ENCODE measurements at places on chromosomes 5 and 9. TPM values are rescaled to one million over a fixed set of nuclear protein-coding genes. Genes with fewer than 3 reads are reported as not detected.

SLC25A2 gene
- 0.42 TPM for total RNA-seq

NAIP gene
- total RNA-seq = 7.0 TPM

GRAMD2B gene
- total RNA-seq = 7.2 TPM

PGM5 gene
- total RNA-seq = 0.15 TPM

DNA sequence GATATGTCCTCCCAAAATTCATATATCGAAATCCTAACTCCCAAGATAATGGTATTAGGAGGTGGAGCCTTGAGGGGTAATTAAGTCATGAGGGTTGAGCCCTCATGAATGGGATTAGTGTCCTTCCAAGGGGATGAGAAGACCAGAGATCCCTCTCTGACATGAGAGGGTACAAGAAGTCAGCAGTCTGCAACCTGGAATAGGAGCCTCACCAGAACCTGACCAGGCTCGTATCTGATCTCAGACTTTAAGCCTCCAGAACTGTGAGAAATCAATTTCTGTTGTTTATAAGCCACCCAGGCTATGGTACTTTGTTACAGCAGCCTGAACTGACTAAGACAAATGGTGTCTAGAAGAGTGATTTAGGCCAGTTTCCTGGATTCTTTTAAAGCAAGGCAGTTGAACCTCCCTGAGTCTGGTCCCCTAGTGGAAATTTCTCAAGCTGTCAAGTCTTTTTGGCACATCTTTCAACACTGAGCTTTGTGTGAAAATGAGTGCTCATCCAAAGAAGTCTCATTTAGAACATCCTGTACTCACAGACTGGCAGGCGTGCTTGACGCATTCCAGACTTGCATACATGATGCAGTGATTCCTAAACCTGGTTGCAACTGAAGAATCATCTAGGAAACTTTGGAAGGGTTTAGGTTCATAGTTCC, 254.8 kb upstream of the PPP1R2B start:
- H3K4me3 ChIP-seq = no peak overlapping the region
- no peak for DNase-seq
- H3K27ac ChIP-seq = no peak overlapping the region
- H3K4me1 ChIP-seq = no peaks in the 10 kb centered on the region
- no peaks in the 10 kb centered on the region for H3K36me3 ChIP-seq

DNA sequence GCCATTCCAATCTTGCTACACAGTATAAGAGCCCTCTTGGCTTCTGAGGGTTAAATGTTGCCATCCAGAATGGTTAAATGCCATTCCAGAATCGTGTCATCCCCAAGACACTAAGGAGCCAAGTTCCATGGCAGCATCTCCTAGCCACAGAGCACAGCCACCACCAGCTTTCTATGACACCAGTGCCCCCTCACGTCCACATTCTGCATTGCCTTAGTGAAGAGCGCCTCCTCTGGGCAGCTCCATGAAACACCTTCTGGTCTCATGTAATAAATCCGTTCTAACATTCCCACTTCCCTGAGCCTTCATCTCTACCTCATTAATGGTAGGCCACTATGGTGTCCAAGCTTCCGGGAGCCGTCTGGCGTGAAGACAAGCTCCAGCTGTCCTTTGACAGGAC, 12.4 kb downstream of the CBY3 start:
- peak; percentile 48 for DNase-seq
- 0 out of 2 replicates have a peak, but pooled peaks cover 7% of the 10 kb centered on the region for H3K36me3 ChIP-seq
- no peak overlapping the region for H3K4me3 ChIP-seq

DNA sequence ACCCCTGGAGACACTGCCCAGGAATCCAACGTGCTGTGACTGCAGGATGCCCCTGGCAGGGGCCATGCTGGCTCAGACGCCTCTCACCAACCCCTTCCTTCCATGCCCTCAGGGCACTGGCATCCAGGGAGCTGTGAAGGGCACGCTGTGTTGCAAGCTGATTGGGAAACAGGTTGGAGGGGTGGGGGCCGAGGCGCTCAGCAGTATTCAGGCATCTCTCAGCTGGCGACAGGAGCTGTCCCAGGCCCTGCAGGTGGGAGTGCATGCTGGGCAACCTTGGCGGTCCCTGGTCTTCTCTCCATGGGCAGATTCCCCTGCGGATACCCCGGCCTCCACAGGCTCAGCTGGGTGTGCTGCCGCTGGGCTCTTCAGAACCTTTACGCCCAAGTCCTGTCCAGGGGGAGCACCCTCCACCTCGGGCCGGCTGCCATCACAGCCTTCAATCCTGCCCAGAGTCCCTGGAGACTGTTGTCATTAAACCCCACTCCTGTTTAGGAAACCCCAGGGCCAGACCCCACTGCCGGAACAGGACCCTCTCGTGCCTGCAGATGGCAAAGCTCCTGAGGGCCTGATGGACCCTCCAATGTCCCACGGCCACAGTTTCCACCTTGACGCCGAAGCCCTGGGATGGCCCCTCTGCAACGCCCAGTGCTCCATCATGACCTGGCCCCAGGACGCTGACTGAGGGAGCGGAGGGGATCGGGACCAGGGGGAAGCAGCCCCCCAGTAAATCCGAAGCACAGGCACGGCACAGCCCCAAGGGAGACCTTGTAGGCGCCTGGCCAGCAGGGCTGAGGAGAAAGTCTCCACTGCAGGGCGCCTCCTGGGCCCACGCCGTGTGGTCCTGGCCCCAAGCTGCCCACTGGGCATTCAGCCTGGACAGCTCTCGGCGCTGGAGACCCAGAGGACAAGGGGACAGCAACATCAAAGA, 9.3 kb downstream of the TPPP start:
- H3K27me3 ChIP-seq = no peaks in the 10 kb centered on the region
- H3K27ac ChIP-seq = no peak overlapping the region
- DNase-seq = no peak
- no peak overlapping the region for H3K4me3 ChIP-seq
- H3K4me1 ChIP-seq = no peaks in the 10 kb centered on the region

DNA sequence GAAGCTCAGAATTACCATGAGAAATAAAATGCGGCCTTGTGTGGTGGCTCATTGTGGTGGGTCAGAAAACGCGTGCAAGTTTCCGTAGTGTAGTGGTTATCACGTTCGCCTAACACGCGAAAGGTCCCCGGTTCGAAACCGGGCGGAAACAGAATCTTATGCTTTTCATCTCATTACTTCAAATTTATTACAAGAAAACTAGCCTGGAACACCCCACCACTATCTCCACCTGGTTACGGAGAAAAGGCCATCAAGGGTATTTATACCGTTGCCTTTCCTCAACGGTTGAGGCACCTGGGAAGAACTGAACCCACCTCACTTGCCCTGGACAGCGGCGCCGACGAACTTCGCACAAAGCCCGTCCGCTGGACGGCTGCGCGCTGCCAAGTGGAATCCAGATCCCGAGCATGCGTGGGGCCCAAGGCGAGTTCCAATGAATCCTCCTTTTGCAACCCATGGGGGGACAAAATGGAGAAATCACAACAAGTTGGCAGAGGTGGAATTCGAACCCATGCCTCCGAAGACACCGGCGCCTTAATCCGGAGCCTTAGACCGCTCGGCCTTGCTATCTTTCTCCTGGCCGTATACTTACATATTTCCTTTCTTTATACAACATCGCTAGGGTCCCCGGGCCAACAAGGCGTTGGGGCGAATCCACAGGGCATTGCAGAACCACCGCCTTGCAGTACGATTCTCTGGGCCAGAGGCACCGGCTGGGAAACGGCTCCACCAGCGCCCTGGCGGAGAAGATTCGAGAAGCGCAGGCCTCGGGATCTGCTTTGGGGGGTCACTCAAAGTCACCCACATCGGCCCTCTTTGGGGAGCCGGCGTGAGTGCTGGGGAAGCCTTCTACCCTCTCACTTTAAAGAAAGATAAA, 16.9 kb downstream of the OR2V2 start:
- no peaks in the 10 kb centered on the region for H3K27me3 ChIP-seq
- peaks cover 48% of the 10 kb centered on the region for H3K4me1 ChIP-seq
- H3K27ac ChIP-seq = no peak overlapping the region
- no peak for DNase-seq
- no peak overlapping the region for H3K4me3 ChIP-seq

- no peak overlapping the region for H3K4me3 ChIP-seq
- no peak for DNase-seq
- no peaks in the 10 kb centered on the region for H3K27me3 ChIP-seq
- H3K36me3 ChIP-seq = no peaks in the 10 kb centered on the region
- no peaks in the 10 kb centered on the region for H3K4me1 ChIP-seq
Observed at GRCh38 chr9:69339620-69340019, 14.6 kb downstream of the ENTREP1 start.

- no peak overlapping the region for H3K4me3 ChIP-seq
- H3K4me1 ChIP-seq = no peaks in the 10 kb centered on the region
- no peaks in the 10 kb centered on the region for H3K36me3 ChIP-seq
- H3K27ac ChIP-seq = no peak overlapping the region
Observed at GRCh38 chr9:105357937-105358336, 89.9 kb upstream of the FSD1L start.

DNA sequence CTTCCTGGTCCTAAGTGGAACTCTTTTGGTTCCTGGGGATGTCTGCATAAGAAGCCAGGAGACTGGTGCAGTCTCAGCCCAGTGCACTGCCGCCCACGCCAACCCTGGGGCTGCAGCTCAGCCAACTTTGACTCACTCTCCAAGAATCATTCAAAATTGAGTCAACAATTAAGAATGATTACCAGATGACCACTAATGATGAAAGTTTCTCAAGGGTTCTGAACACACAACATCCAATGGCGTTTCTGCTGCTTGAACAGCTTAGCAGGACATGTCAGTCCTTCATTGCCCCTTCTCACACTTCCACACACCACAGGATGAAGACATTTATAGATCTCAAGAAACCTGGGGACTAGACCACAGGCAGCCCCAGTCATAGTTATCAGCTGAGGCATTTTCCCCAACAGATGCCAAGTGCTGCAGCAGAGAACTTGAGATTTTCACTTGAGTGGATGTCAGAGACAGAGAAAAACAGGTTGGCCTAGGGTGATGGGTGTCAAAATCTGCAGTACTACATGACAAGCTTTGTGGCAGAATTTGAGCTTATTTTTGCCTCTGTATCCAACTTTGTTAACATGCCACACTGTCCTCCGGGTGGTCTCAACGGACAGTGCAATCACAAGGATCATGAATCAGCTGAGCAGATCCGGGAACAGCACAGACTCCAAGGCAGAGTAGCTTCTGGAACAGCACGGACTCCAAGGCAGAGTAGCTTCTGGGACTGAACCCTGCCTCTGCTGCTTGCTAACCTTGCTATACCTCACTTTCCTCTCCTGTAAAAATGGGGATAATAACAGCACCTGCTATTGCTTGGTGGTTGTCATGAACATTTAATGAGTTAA, 356.1 kb downstream of the SPOCK1 start:
- no peak overlapping the region for H3K4me3 ChIP-seq
- DNase-seq = no peak
- no peaks in the 10 kb centered on the region for H3K4me1 ChIP-seq

GRCh38 chr5:45796959-45797553, 100.9 kb upstream of the HCN1 start:
- H3K27me3 ChIP-seq = no peaks in the 10 kb centered on the region
- H3K27ac ChIP-seq = no peak overlapping the region
- no peaks in the 10 kb centered on the region for H3K36me3 ChIP-seq
- no peak overlapping the region for H3K4me3 ChIP-seq
- no peak for DNase-seq
- H3K4me1 ChIP-seq = peaks cover 6% of the 10 kb centered on the region

DNA sequence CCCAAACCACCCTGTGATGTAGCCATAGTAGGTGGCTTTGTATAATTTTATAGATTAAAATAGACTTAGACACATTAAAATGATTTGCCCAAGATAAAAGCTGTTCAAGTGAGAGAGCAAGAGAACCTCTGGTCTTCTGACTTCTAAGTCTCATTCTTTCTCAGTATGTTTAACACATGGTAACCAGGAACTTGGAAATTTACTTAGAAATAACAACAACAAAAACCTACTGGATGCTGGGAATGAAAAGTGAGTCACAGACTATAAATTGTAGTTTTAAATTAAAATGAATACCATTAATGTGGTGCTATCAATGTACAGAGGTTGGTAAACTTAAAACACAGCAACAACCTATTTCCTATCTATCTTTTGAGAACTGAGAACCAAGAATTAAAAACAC, 30.4 kb downstream of the HMGCR start:
- no peaks in the 10 kb centered on the region for H3K4me1 ChIP-seq
- no peaks in the 10 kb centered on the region for H3K36me3 ChIP-seq
- H3K4me3 ChIP-seq = no peak overlapping the region
- H3K27ac ChIP-seq = no peak overlapping the region

Data from HCT116 (cell line).